Activated CD8-positive, alpha-beta memory T cell treated with anti-CD3 and anti-CD28 coated beads, Interleukin-2, amount 50 U/mL, for 4 hours (primary cell): ENCODE measurements at places on chromosomes 4 and X.

DNA sequence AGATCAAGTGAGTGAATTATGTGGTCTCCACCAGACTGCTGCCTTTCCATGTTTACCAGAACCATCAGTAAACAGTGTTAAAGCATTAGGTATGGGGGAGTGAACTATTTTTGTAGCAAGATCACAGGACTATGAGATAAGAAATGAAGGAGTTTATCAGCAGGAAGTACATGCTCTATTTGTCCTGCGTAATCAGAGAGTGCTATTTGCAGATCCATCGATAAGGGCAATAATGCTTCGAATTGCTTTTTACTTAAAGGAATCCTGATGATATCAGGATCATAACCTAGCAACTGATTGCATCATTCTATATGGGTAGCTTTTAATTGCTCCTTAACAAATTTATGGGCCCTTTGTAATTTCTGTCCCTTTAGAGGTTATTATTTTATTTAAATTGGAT lies 57.1 kb downstream of the RBM46 start:
- DNase-seq, result no peak

GRCh38 chr4:128782076-128782715 lies 27.3 kb upstream of the JADE1 start:
- DNase-seq, result peak; percentile 57

DNA sequence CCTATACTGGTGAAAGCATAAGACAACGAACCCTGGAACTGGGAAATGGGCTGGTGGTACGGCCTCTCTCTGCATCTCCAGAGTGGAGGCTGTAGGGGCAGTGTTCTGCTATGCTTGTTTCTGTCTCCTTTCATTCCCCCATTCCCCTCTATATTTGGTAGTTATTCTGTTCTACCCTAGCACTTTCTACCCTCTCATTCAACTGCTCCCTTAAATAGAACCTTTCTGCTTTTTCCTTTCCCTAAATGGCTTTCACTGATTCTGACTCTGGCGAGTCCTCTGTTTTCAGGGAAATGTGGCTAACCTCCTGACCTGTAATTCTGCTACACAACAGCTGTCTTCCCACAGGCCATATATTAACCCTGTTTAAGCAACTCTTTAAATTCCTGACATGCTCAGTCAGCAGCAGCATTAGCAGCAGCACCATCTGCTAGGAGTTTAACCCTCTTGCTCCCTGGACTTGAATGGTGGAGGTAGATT lies 94.2 kb downstream of the CXCL13 start:
- DNase-seq, result no peak

DNA sequence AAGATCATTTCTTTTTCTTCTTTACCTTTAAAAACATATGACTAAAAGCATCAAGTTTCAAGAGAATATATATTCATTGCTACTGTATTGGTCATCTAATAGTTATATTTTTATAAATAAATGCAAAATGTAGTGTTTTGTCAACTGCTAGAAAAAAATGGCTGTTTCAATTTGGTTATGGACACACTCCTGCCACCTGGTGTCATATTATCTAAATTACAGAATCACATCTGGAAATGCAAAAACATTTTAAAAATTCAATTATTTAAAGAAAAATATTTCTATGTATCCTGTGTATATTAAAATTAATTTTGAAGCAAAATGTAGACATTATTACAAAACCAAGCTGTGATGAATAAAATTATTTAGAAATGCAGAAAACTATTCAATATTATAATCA lies 329.4 kb upstream of the PCDH18 start:
- DNase-seq, result no peak

DNA sequence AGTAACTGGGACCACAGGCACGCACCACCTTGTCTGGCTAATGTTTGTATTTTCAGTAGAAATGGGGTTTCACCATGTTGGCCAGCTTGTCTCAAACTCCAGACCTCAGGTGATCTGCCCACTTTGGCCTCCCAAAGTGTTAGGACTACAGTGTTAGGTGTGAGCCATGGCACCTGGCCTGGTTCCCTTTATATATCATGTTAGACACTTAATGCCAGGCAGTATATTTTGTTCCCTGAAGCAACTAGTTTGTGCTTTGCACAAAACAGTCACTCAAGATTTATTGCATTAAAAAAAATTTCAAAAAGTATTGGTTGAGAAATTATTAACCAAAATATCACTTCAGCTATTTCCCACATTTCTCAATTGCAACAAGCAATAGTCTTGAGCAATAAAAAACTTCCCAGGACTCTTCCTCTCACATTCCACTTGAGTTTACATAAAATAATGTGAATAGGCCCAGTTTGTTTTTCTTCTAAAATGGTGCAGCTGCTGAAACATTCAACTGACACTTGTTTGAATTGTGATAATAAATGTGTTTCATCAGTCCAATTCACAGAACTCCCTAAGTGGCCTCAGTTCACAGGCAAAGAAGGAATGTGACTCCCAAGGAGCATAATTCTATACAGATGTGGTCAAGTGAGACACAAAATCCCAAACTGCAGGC lies 22.7 kb downstream of the CXCL1 start:
- no peak for DNase-seq
